Stimulated activated CD4-positive, alpha-beta T cell treated with anti-CD3 and anti-CD28 coated beads, Interleukin-2, amount 100 ng/mL, for 48 hours (primary cell): ENCODE measurements at places on chromosomes 7 and 10.
A peak's percentile ranks its signal among the peaks of the same experiment; 100 is the strongest.

- peak; percentile 69 for DNase-seq
These were observed 940 bp upstream of the PSD start for GRCh38 chr10:102419269-102420180.

DNA sequence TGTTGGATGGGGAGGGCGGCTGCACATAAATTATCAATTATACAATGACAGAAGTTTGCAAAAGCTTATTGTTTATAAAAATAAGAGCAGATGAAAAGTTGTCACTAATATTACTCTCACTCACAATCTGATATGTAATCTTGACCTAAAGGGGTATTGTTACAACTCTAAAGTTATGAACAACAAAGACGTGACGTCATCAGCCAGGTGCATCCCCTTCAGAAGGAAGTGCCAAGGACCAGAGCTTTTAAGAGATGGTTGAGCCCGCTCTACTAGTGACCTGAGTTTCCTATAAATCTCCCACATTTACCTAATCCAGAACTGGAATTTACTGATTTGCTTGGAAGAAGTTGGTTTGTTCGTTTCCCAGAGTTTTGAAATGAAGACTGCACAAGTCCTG is 247.7 kb upstream of the MGMT start:
- no peak for DNase-seq

GRCh38 chr10:133088956-133089800 is 1.5 kb downstream of the ADGRA1 start:
- no peak for DNase-seq

DNA sequence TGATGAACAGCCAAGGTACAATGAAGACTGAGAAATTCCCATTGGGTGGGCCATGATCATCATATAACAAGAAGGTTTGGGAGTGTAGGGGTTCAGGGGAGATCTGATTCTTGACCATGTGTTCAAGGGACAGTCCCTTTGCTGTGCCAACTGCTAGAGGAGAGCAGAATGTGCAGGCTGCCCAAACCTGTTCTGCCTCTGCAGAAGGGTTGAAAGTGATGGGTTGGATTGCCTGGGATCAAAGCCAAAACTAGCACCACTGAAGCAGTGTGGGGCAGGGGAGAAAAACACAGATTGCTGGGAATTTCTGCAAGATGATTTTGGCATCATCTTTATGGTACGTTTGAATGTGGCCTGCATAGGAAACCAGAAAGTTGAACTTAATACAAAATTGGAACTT is 303.9 kb downstream of the OTUD1 start:
- DNase-seq: no peak
